ENCODE measurements at places on chromosomes 6 and 20. TPM values are rescaled to one million over a fixed set of nuclear protein-coding genes. Genes with fewer than 3 reads are reported as not detected.

Gene TRMT6
- total RNA-seq = 30.7 TPM

Gene SLC35D3
- not detected for total RNA-seq

Gene PCK1
- total RNA-seq = 0.32 TPM

GRCh38 chr6:1619673-1620503 is 10.2 kb downstream of the FOXC1 start:
- no peak for DNase-seq

DNA sequence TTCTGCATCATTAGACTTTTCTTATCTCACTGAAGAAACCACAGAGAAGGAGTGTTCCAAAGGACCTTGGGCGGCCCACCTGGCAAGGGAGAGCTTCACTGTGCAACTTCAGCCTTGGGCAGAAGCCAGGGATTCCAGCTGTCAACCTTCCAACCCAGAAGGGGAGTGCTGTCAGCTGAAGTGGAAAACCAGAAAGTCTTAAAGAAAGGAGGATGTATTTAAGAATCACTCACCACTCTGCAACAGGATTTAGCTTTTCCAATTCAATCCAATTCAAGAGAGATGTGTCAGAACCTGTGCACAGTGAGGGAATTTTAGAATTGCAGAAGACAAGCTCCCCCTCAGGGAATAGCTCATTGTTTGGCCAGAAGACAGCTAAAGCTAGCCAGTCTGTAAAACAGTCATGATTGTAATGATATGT is 553.7 kb downstream of the CD83 start:
- no peak for DNase-seq

DNA sequence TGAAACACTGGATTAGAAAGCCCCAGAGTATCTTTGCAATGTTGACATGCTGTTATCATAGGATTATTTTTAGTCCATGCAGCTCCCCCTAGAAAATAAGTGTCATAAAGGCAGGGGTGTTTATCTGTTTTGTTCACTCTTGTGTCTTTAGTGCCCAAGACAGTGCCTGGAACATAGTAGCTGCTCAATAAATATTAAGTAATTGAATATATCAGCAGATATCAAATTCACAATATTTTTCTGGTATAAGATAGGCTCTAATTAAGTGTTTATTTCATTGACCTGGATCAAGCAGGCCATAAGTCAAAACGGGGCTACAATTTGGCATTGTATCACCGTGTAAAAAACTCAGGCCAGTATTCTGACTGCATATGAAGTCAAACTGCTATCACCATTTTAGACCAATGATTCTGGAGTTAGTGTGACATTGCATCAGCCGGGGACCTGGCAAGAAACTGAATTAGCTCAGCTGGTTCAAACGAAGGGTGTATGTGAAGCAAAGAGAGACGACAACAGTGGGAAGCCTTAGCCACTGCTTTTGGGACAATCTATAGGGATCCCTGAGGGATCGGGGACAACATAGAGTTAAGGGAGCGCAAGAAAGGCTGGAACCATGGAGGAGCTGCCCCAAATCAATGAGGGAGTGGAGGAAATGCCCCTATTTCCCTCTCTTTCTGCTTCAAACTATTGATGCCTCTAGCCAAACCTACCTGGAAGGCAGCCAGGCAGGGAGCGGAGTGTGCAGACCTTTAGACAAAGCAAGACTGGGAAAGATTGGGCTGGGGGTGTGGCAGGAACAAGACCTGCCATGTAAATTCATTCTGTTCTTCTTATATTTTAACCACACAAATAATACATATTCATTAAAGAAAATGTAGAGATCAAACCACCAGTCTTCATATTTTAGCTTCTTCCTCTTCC is 112.2 kb downstream of the PLEKHG1 start:
- peak; percentile 5 for DNase-seq

DNA sequence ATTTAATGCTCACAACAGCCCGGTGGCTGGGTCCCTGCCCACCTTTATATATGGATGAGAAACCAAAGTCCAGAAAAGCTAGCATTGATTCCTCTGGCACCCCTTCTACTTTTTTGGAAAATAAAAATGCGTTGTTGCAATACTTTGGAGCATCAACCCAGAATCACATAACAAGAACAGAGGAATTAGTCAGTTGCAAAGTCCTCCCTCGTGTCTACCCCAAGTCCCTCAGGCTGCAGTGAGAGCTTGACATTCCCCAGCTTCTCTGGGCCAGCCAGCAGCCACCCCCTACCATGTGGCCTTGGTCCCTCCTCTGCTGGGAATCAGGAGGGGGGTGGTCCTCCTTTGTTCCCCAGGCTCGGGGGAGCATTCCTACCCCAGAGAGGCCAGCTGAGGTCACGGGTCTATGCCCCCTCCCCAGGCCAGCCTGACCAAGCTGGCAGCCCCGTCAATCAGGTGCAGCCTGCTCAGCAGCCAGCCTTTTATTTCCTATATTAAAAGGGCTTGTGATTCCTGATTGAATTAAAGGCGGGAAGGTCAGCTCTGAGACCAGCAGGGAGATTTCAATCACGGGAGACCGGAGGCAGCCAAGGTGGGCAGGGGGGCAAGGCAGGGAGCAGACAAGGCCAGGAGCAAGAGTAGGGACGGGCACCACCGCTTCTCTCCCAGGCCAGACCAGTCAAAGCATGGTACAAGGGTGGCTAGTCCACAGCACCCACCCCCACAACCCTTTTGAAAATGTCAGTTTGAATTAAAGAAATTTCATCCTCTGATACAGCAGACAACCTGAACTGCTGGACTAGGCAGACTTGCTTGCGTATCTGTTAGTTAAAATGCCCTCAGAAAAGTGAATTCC is 158.9 kb downstream of the MRPL14 start:
- DNase-seq = no peak

- DNase-seq = no peak
Measured at GRCh38 chr20:61600016-61600415, 348.0 kb downstream of the CDH4 start.

GRCh38 chr20:19867940-19868371 is 109.9 kb downstream of the RIN2 start:
- no peak for DNase-seq

DNA sequence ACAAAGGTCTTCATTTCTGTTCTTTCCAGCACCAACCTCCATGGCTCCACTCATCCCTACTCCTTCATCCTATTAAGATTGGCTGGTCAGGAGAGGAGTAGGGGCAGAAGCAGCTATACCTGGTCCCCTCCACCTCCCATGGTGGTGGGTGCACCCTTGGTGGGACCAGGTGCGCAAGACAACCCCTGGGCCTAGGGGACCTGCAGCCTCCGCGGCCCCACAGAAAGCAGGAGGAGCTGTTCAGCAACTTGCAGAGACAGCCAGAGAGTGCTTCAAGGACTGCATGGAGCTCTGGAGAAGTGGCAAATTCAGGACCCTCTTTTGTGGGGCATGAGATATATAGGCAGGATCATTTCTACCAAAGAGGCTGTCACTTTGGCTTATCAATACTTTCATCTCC is 9.8 kb downstream of the ULBP2 start:
- DNase-seq = no peak

Measured in NCI-H460 (cell line).